ENCODE measurements at places on chromosomes 12 and 14. TPM values are rescaled to one million over a fixed set of nuclear protein-coding genes. Genes with fewer than 3 reads are reported as not detected.
A peak's percentile ranks its signal among the peaks of the same experiment; 100 is the strongest.

LALBA gene
- total RNA-seq: not detected

- DNase-seq: no peak
Measured at GRCh38 chr14:86782092-86782580, 1210.8 kb downstream of the GALC start.

TSPAN19 gene
- not detected for total RNA-seq

NXPH4 gene
- total RNA-seq: 1.6 TPM

DNA sequence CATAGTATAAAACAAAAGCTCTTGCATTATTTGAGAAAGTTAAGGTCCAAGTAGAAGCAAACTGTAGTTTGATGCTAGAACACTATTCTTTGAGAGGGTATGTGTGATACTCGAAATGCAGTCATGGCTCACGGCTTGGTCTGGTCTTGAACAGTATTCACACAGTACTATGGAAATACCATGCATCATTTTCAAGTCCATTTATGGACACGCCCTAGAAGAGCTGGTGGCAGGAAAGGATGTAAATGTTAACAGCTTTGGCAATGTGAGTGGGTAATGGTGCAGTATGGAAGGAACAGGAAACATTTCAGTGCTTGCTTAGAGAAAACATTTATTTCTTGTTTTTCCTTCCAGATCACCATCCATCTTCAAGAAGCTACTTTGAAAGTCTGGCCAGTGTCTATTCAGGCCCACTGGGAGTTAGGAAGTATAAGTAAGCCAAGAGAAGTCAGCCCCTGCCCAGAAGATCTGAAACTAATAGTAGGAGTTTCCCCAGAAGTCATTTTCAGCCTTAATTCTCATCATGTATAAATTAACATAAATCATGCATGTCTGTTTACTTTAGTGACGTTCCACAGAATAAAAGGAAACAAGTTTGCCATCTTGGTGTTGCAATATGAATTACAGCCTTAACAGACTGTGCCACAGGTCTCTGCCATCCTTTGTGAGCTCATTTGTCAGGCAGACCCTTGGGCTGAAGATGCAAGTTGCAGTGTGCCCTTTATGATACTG, 5.7 kb upstream of the AKAP5 start:
- DNase-seq: no peak

- no peak for DNase-seq
Measured at GRCh38 chr14:52061390-52061789, 7.5 kb downstream of the NID2 start.

DNA sequence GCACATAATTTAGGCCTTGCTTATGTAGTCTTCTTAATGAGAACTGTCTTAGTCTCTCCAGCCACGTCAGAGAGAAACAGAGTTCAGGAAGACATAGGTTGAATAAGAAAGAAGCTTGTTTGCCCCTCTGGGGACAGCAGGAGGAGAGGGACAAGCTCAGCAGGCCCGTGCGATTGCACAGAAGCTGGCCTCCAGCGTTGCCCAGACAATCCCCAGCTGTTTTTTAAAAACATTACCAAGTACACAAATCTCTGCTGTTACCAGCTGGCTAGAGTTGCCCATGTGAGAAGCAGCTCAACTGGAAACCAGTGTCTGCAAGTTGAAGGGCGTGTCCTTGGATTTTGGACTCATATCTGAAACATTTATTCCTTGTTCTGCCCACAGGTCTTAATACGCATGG, 232.6 kb downstream of the EFCAB11 start:
- peak; percentile 9 for DNase-seq

- DNase-seq: no peak
Measured at GRCh38 chr12:2666411-2666810, 128.4 kb upstream of the FKBP4 start.

- peak; percentile 72 for DNase-seq
Measured at GRCh38 chr12:49428793-49429192, 61.5 kb downstream of the SPATS2 start.

GRCh38 chr12:47316609-47317049, 236.9 kb upstream of the AMIGO2 start:
- DNase-seq: peak; percentile 50

EFS gene
- total RNA-seq: 7.8 TPM

EFCAB11 gene
- total RNA-seq: 5.2 TPM

DNA sequence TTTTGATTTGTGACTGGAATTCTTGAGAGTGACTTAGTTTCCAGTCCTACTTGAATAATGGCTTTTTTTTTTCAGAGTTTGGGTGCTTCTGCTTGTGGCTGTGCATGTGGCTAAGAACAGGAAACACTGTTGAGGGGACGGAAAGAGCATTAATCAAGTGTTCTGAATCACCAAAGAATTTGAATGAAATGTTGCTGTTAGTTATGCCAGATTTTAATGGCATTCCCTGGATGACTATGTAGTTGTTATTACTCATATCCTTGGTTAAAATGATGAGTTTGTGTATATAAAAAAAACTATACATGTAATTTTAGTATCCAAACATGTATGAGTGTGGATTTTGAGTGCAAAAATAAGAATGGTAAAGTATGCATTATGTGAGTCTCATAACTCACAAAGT, 347.9 kb downstream of the BCAT1 start:
- peak; percentile 61 for DNase-seq

DNA sequence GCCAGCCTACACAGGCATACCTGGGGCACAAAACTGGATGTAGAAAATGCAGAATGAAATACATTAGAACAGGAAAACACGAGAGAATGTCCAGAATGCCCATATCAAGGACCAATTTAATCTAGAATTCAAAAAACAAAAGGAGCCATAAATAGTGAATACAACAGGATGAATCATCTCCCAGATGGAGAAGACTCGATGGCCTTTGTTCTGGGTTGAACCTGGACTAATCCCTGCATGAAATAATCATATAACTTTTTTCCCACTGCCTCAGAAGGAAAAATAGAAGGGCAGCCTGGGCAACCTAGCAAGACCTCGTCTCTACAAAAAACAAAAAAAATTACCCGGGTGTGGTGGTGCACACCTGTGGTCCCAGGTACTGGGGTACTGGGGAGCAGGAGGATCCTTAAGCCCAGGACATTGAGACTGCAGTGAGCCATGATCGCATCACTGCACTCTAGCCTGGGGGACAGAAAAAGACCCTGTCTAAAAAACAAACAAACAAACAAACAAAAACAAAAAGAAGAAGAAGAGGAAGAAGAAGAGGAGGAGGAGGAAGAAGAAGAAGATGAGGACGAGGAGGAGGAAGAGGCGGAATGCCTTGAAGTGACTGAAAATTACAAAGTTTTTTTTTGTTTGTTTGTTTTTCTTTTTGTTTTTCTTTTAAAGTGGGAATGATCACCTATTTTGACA, 30.3 kb upstream of the NRDE2 start:
- DNase-seq: no peak

AICDA gene
- total RNA-seq: not detected

ZFHX2 gene
- under 0.01 TPM for total RNA-seq

GRCh38 chr12:111112311-111113098, 192.1 kb upstream of the MYL2 start:
- DNase-seq: no peak

DNA sequence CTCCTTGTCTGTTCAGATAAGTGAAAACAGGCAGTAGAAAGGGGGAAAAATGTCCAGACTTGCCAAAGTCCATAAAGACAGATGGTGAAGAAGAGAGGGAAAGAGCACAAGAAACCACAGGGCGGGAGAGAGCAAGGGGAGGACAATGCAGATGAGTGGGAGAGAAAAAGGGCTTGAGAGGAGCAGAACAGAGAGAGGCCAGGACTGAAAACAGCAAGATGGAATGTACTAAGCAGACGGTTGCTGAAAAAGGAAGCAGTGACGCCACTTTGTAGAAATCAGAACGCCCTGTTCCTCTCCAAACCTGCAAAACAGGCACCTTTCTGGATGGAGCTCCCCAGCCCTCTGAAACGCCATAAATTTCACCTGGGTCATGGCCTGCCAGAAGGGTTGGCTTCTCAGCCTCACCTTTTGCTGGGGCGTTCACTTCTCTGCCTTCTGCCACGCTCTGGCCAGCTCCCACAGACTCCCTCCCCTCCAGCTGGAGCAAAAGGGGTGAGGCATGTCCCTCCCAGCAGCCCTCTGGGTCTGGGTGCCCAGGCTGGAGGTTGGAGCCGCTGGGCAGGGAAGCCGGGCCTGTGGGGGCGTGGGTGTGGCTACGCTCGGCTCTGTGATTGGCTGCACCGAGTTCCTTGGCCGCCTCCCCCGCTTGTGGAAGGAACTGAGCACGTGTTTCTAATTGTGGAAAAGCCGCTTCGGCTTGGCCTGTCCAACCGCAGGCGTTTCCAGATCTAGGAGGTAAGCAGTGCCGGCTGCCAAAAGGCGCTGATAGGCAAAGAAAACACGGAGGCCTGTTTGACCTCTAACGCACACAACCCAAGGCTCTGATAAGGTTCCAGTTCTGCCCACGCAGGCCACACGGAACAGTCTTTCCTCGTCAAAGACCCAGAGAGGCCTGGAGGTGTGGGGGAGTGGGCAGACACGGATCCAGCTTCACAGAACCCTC, 29.3 kb downstream of the SLC7A8 start:
- DNase-seq: peak; percentile 82

RERG gene
- total RNA-seq: 0.64 TPM

- no peak for DNase-seq
Measured at GRCh38 chr14:51743588-51744000, 91.9 kb downstream of the FRMD6 start.

DNA sequence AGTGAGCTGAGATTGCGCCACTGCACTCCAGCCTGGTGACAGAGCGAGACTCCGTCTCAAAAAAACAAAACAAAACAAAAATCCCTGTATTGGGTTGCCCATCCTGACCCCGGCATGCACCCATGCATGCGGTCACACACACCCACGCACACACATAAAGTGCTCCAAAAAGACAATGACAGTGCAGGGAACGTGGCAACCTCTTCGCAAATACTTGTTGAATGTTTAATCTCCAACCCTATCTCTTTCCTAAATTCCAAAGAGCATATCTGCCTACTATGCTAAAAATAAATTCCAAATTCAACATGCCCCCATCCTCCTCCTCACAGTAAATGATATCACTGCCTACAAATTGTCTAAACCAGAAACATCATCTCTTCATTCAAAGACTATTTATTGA, 13.5 kb downstream of the SLC7A7 start:
- no peak for DNase-seq

All from fibroblast of villous mesenchyme (primary cell).